Mesendoderm (in vitro differentiated cells): ENCODE measurements at places on chromosomes 16 and 17.

DNA sequence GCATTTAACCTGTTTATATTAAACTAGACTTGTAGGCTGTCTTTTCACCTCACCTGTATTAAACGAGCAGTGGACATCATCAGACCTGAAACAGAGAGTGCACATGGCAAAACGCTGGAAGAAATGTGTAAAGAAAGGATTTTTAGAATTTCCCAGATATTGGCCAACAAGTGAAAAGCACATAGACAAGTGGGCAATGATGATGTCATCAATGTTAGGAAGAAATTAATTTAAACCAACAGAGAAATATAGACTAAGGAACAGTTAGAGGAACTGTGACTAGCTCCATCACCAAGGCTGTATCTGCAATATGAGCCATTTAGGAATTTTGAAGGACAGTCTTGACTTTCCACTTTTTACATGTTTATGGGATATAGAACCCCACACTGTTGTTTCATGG lies 67.1 kb upstream of the SLC12A3 start:
- no peak for DNase-seq

DNA sequence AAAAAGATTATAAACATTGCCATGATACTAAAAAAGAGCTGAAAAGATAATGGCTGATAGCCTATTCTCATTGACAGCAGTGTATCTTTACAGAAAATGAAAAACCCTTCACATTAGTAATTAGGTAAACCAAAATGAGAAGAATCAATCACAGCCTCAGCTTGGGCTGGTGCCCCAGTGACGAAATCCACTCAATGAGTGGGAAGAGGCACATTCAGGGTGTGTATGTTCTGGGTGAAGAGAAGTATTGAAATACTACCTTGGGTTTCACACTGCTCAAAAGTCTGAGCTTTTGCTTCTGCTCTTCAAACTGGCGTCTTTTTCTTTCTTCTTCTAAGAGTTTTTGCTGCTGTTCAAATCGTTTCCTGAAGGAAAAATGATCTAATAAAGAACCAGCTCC lies 24.2 kb downstream of the SYNRG start:
- no peak for DNase-seq

- DNase-seq = peak; percentile 58
These were observed 178.0 kb downstream of the WWOX start for GRCh38 chr16:78277321-78278055.

- no peak for DNase-seq
These were observed 190.9 kb upstream of the CDH5 start for GRCh38 chr16:66175636-66176035.

- DNase-seq = no peak
These were observed 55.2 kb upstream of the ELAC2 start for GRCh38 chr17:13073018-13073417.

DNA sequence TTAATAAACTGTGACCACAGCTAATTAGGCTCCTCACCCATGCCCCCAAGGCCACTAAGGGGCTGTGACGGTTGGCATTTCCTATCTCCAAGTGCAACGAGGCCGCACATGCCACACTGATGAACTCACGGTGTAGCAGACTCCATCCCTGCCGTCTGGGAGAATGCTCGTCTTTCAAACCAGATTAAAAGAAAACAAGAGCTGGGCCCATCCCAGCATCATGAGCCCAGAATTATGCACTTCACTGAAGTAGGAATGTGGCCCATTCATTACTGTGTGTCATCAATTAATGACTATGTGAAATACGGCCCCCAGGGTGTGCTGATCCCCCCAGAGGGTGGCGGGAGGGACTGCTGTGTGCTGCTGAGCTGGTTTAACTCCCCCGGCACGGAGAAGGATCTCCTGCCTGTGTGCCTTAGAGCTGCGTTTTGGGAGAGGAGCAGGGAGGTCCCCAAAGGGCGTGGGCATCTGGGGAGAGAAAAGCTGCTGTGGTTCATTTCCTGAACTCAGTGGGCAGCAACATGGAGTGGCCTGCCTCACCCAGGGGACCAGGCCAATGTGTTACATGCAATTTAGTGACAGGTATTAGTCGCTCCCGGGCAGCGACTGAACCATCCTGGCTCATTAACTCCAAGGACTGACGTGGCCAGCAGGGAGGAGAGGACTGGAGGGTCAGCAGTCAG lies 194.5 kb downstream of the FOXL1 start:
- DNase-seq = peak; percentile 36

DNA sequence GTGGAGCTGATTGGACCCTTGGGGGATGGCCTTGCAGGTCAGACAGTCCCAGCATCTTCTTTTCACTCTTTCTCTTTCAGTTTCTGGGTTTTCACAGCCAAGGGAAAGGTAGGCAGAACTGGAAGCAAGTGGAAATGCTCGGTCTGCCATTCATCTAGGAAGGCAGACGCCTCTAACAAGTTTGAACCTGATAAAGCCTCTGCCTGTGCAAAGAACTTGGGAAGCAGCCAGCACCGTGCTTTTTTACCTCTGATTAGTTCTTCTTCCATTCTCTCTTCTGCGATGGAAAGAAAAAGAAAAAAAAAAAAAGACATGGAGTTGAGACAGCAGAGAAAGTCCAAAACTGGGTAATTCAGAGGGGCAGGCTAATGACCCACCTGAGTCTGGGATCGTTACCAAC lies 997.8 kb upstream of the EEF2KMT start:
- DNase-seq = no peak

DNA sequence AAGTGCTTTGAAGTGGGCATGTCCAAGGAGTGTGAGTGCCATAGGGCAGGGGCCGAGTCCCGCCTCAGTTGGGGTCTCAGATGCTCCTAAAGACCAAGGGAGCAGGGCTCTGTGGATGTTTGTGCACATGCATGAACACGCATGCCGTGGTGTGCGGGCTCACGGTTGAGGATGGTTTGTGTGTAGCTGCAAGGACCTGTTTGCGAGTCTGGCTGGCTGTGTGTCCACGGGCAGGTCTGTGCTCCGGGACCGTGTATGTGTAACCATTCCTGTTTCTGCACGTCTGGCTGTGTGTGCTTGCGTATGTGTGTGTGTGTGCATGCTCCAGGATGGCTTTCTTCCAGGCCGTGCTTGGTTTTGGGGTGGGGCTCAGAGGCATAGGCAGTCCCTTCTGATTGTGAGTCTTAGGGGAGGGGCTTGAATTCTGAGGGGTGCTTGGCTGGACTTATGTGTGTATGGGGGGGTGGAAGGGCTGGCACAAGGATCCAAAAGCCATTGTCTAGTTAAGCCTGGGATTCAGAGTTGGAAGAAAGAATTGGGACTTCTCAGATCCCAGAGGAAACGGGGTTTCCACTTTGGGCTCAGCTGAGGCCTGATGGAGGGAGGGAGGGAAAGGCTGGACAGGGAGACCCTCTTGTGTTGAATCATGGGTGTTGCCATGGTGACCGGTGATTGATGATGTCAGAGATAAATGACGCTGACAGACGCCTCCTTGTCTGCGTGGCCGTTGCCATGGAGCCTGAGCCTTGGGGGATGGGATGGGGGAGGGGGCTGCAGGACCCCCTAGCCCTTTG lies 14.4 kb downstream of the GJD3 start:
- DNase-seq = peak; percentile 97

- no peak for DNase-seq
These were observed 17.0 kb downstream of the CHD9 start for GRCh38 chr16:53071748-53072301.

DNA sequence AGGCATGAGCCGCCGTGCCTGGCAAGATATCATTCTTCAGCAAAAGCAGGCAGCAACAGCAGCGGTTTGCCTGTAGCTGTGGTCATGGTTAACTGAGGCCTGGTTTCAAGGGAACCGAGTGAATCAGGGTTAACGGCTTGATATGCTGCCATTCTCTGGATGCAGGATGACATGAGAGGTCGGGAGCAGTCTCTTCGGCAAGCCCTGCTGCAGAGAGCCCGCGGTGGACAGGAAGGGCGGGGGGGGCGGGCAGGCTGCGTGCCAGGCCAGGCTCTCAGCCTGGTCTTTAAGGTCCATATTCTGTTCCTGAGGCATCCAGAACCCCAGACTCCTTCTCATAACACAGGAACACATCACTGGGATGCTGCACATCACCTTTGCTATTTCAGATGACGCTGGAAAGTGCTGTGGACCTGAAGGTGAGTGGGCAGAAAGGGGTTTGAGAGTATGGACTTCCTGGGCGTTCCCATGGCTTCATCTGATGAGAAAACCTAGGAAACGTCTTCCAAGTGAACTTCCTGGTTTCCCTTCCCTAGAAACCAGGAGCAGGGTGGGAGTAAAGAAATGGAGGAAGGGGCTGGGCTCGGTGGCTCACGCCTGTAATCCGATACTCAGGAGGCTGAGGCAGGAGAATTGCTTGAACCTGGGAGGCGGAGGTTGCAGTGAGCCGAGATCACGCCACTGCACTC lies 165.6 kb upstream of the RPH3AL start:
- DNase-seq = no peak

GRCh38 chr17:75987041-75987440 lies 8.0 kb downstream of the TEN1 start:
- no peak for DNase-seq

- DNase-seq = peak; percentile 72
These were observed at the start of gene DYNC1LI2 for GRCh38 chr16:66751303-66751991. Gene DYNC1LI2, minus strand, starts transcription at chr16:66751609. Its CDS starts 18 bp downstream, at chr16:66751591.

GRCh38 chr16:75130150-75130771 lies 13.7 kb upstream of the LDHD start:
- peak; percentile 77 for DNase-seq

DNA sequence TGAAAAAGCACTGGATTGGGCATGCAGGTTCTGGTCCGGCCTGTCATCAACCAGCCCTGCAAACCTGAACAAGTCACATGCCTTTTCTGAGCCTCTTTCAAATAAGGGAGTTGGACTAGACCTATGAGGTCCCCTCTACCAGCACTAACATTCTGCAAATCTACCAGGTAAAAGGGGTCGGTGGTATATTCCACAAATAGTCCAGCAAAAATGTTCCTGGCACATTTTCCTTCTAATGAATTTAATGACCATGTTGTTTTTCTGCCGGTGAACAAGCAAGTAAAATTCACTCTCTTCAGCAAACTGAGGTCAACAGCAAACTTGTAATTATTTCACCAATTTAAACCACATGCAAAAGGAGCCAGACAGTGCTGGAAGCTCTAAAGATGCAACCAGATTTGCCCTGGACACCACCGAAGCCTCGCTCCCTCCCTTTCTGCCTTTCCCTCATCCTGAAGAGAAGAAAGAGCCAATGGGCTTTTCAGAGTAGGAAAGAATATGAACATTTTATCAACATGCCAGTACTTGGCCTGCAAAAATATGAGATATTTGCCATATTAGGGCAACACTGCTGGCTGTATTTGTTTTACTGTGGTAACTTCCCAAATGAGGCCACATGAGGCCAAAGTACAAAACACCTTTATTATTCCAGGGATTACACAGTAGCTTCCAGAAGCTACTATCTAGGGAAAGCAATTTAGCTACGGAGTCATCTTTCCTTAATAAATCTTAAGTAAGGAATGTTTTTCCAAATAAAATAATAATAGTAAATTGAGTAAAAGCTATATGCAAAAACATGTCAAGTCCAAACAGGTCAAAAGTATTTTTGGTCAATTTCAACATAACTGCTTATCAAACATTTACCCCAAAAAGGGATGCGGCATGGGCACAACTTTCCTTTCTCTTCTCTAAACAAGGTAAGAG lies 45.0 kb downstream of the USP31 start:
- no peak for DNase-seq

DNA sequence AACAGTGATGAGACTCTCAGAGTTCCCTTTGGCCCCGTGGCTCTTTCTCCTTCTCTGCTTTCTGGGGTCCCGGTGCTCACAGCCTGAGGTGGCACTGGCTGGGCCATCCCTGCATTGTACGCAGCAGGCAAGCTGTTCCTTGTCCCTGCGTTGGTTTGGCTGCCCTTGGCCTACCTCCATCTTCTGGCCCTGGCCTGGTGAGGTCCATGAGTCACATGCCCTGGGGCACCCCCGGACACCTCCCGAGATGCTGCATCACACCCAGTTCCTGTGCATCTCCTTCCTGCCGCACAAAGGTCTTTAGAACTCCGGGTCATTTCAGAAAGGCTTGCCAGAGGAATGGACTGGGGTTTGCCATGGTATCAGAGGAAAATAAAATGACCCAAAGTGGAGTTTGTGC lies 9.5 kb downstream of the SULT1A2 start:
- no peak for DNase-seq

GRCh38 chr17:40903129-40903847 lies 18.2 kb upstream of the KRT20 start:
- DNase-seq = no peak

DNA sequence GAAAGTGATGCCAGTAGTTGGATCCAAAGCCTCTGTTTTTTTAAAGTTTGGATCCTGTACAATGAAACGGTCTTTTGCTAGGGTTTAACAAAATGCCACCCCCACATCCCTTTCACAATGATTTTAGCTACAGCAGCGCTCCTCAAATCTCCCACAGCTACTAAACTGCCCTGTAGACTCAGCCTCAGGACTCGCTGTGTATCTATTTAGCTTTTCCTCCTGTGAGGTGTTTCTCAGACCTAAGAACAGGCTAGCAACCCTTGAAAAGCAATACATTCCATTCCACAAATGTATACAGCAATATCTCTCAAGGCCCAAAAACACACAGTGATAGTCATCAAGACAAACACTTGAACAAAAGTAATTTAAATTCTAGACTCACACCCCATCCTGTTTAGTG lies 206.4 kb downstream of the ZFHX3 start:
- no peak for DNase-seq

DNA sequence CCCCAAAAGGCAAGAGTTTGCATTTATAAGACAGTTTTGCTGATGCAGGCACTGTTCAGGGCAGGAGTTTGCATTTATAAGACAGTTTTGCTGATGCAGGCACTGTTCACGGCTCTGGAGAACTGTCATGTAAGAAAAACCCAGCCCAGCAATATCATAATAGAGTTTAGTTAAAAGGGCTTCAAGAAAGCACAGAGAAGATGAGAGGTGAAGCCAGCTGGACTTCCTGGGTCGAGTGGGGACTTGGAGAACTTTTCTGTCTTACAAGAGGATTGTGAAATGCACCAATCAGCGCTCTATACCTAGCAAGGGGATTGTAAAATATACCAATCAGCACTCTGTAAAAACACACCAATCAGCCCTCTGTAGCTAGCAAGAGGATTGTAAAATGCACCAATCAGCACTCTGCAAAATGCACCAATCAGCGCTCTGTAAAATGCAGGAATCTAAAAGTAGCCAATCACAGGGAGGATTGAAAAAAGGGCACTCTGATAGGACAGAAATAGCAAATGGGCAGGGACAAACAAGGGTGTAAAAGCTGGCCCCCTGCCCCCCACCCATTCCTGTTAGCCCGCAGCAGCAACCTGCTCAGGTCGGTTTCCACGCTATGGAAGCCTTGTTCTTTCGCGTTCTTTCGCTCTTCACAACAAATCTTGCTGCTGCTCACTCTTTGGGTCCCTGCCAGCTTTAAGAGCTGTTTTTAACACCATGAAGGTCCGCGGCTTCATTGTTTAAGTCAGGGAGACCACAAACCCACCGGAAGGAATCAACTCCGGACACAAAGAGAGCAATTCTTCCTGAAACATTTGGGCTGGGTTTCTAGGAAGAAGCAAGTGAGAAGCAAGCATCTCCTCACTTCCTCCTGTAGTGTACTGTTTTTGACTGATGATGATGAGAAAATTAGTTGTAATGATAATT lies 1.8 kb upstream of the CBX1 start:
- DNase-seq = no peak
